ENCODE measurements at places on chromosomes 7 and 10. TPM values are rescaled to one million over a fixed set of nuclear protein-coding genes. Genes with fewer than 3 reads are reported as not detected.

Gene PLA2G12B
- not detected for total RNA-seq

Gene PLPP4
- total RNA-seq = not detected

Gene PHKG1
- total RNA-seq = 1.7 TPM

Gene NHLRC2
- 58.7 TPM for total RNA-seq

Gene TFPI2
- 0.84 TPM for total RNA-seq

Gene HPSE2
- not detected for total RNA-seq

Gene GHRHR
- 0.84 TPM for total RNA-seq

Gene DGKI
- total RNA-seq = 3.3 TPM

Gene CNNM1
- total RNA-seq = 1.6 TPM

Gene ZNF3
- 72.3 TPM for total RNA-seq

Gene CAV1
- total RNA-seq = 3.7 TPM

Gene NAT16
- 1.7 TPM for total RNA-seq

Gene FAM25C
- total RNA-seq = not detected

Gene PAXIP1
- total RNA-seq = 31.1 TPM

Gene RHOBTB1
- 15.8 TPM for total RNA-seq

Gene COL13A1
- total RNA-seq = 9.5 TPM

Gene HOXA4
- total RNA-seq = 0.68 TPM

Gene HOXA11
- total RNA-seq = not detected

Gene PI4K2A
- 19.4 TPM for total RNA-seq

Gene GRM3
- total RNA-seq = 3.4 TPM

Gene NEUROG3
- 0.43 TPM for total RNA-seq

Gene STAMBPL1
- total RNA-seq = 3.4 TPM

Gene NYAP1
- total RNA-seq = 5.2 TPM

Gene CAMK1D
- 6.4 TPM for total RNA-seq
